ENCODE measurements at places on chromosomes 1 and 21.
A peak's percentile ranks its signal among the peaks of the same experiment; 100 is the strongest.

- no peak for DNase-seq
Measured at GRCh38 chr1:181075766-181076350, 12.6 kb upstream of the IER5 start.

DNA sequence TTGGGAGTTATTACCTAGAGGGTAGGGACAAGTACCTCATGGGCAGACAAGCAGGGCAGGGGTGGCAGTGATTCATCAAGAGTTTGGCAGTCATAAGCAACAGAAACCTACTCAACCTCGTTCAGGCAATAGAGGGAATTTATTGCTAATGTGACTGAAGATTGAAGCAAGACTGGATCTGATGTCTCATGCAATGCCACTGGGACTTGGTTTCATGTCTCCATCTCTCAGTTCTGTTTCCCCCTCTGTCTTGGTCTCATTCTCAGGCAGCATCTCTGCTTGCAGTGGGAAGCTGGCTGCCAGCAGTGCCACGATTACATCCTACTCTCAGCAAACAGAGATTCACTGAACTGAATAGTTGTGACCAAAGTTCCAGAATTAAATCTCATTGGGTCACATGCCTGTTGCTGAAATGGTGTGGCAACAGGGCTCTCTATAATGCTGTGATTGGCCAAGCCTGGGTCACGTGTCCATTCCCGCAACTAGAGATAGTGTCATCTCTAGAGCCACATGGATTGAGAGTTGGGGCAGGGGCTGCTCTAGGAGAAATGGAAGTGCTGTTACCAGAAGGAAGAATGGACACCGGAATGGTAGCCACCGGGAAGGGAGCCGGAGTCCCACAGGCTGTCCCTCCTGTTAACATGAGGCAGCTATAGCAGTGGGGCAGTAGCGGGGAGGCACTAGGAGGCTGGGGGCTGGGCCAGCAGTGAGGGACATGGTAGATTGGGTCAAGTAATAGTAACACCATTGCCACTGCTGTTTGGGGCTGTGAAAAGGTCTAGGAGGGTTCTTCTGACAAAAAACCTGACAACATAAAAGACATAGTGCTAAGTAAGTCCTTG, 3.9 kb upstream of the CDC42 start:
- DNase-seq = peak; percentile 28

- no peak for DNase-seq
Measured at GRCh38 chr1:70847013-70847412, 200.6 kb downstream of the PTGER3 start.

DNA sequence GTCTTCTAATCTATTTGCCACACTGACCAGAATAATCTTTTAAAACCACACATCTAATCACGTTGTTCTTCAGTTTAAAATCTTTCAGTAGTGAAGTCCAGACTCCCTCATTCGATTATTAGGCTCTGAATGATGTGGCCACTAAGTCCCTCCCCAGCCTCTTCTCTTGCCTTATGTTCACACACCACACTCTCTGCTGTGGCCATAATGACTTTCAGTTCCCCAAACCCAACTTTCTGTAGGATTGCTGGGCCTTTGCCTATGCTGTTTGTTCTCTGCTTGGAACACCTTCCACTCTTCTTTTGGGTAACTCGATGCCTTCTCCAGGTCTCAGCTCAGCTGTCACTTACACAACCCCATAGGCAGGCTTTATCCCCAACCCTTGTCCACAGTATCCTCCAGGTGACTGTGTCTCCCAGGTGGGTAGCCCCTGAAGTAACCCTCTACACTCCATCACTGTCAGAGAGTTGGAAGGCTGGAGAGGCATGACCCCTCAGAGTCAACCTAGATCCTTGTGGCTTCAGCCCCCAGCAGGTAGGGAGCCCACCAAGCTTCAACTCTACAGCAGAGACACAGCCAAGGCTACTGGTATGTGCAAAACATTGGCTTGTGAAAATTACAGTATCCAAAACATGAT, 8.4 kb upstream of the SLC37A1 start:
- DNase-seq = peak; percentile 77

GRCh38 chr1:173532237-173532636, 55.1 kb downstream of the PRDX6 start:
- DNase-seq = no peak

GRCh38 chr1:58401991-58402390, 144.5 kb downstream of the OMA1 start:
- DNase-seq = no peak

GRCh38 chr1:160675641-160676410, 29.0 kb upstream of the SLAMF1 start:
- DNase-seq = peak; percentile 58

GRCh38 chr1:94142022-94142421, 21.1 kb upstream of the ABCA4 start:
- no peak for DNase-seq

DNA sequence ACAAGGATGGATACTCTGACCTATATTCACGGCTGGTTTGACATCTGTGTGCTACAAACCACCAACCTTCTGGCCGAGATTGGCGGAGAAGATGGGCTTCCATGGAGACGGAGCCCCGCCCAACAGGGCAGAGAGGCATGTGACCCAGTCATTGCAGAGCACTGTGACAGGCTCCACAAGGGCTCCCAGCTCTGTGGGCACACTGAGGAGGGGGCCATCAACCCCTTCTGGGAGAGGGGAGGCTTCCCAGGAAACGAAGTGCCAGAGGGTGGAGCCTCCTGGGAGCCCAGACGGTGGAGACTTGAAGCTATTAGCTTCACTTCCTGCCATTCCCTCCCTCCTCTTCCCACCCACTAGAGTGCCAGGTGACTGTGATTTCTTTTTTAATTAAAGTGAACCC, 71.6 kb upstream of the IFFO2 start:
- DNase-seq = no peak
